Endothelial cell of coronary artery (primary cell): ENCODE measurements at places on chromosomes 1 and 21. TPM values are rescaled to one million over a fixed set of nuclear protein-coding genes. Genes with fewer than 3 reads are reported as not detected.

Gene GPR52
- total RNA-seq: 0.54 and 1.6 TPM in 2 replicates

Gene C2CD4D
- not detected in 2 replicates for total RNA-seq

Gene FMOD
- 0.47 TPM in 1 of 2 replicates, not detected in the other for total RNA-seq

Gene CCDC185
- not detected in 2 replicates for total RNA-seq

Gene CLCA1
- not detected in 2 replicates for total RNA-seq
